Mucosa of gallbladder (tissue), 1 donor: ENCODE measurements at places on chromosomes 7 and 10. TPM values are rescaled to one million over a fixed set of nuclear protein-coding genes. Genes with fewer than 3 reads are reported as not detected.

DNA sequence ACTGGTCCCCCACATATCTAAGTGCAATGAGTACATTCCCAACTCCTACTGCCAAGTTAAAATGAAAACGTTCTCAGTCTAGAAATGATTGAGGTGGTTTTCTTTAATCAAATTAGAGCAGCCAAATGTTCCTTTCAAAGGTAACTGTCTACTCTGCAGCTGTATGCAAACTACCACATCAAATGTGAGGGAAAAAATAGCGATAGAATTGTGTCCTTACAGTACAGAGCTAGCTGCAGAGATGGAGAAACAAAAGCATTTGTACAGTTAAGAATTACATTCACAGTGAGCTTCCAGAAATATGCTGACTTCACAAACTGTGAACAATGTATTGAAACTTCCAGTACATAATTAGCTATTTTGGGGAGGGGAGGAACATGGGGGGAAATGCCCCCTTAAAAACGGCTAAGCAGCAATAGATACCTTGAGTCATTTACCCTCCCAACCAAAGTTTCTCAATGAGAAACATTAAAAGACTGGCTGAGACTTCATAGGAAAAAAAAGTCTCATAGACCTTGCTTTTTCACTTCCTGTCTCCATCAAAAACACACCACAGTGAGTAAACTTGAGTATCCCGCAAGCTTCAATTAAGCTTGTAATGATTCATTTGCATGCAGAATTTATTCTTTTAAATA, 22.9 kb downstream of the CDK6 start:
- no peak for DNase-seq

DNA sequence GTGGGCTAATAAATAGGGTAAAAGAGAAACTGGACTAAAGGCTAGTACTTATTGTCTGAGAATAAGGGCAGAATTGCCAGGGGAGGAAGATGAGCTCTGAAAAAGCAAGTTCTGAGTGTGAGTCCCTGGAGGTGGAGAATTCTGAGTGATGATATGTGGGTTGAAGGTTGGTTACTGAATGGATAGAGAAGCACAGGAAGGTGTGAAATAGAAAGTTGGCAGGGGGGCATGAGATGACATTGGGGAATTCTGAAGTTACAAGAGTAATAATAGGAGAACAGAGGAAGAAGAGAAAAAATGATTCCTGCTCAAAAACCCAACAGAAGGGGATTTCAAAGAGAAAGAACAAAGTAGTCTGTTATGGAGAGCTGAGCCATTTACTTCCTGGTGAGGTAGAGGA, 76.9 kb downstream of the PRKCQ start:
- no peak for DNase-seq

DNA sequence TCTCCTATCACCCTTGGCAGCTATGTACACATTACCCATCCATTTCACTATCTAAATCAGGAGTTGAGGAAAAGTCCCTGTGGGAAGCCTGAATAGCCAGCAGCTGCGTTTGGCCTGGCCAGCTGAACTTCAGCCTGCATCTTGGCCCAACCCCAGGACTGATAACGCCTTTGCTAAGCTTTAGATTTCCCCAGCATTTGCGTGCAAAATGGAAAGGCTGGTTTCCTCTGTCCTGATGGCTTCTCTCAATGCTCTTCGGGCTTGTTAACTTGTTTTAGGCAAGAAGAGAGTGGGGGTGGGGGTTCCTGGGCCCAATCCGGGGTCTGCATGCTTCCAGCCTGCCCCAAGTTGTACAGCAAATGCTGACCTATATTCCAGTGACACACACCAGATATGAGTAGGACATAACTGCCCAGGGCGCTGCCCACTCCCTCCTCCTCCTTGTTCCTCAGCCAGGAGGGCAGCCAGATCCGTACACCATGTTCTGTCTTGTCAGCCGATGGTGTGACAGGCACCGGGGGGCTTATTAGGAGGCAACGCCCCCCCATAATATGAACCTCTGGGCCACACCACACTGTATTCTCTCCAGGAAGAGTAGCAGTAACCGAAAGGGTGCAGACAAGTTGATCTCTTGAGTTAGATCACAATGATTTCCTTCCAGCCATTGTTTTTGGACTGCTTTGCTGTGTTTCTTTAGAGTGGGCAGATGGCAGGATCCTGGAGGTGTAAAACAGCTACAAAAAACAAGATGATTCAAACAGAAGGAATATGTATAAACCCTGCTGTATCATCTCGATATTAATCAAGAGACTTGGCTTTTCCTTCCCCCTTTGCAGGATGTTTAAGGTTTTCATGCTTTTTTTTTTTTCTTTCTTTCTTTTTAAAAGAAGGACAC, 339.0 kb downstream of the RNLS start:
- peak; percentile 71 for DNase-seq

GRCh38 chr10:27612551-27613035, 108.5 kb downstream of the RAB18 start:
- no peak for DNase-seq

DNA sequence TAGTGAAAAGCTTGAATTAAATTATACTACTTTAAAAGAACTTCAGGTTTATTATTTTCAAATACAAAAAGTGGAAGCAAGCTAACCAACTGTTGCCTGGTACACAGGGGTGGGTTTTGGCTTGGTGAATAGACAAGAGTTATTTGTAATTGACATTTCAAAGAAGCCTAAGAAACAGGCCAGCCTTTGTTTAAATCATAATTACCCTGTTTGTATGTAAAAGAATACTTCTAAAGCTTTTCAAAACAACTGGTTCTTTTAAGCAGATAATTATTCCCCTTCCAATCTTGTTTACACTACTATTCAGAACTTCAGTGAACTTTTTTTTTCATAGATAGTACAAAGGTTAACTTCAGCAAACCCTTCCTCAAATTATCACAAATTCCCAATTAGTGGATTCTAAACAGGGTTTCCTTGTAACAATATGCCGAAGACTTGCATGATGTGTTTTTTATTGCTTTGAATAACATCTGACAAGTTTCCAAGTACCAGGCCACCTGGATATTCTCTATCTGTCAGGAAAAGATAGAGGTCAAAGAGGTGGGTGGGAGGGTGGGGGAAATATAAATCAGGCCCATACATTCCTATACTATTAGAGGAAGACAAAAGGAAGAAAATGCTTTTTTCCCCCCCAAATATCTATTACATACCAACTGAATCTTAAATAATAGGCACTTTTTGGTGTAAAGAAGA, 20.4 kb downstream of the SSMEM1 start:
- DNase-seq, result no peak

- no peak for DNase-seq
These were observed 39.4 kb downstream of the EN2 start for GRCh38 chr7:155497149-155497901.

GRCh38 chr10:98861962-98862361, 373.7 kb downstream of the HPSE2 start:
- no peak for DNase-seq

GRCh38 chr7:102138676-102139075, 148.0 kb upstream of the SH2B2 start:
- no peak for DNase-seq

- no peak for DNase-seq
These were observed 27.0 kb upstream of the HIBADH start for GRCh38 chr7:27689591-27690164.

DNA sequence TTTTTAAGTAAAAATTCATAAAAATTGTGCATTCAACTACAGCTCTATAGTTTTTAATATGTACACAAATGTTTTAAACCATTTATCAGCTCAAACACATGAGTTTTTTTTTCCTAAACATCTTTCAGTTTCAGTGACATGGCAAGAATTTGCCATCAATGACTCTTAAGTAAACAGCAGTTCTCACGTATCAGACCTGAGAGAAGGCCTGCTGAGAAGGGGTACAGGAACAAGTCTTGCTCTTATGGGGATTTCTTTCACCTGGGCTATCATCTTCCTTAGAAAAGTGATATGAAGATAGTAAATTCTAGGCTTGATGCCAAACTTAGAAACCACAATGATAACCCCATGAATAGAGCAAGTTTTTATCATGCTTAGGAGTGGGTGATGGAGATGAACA, 467.8 kb downstream of the ARL4A start:
- DNase-seq, result no peak

GRCh38 chr7:67738958-67739357, 742.3 kb downstream of the TYW1 start:
- DNase-seq, result peak; percentile 49

GRCh38 chr10:55500931-55501559, 700.0 kb upstream of the PCDH15 start:
- peak; percentile 32 for DNase-seq

GRCh38 chr7:156497776-156498509, 142.6 kb upstream of the RNF32 start:
- no peak for DNase-seq

The PTEN gene
- total RNA-seq, result 89.9 TPM

The CLDN3 gene
- 129 TPM for total RNA-seq

The IFIT5 gene
- 14.7 TPM for total RNA-seq

The LIPN gene
- not detected for total RNA-seq

The ANKRD2 gene
- total RNA-seq, result 2.3 TPM
